Fibroblast of the aortic adventitia (primary cell): ENCODE measurements at places on chromosomes 12 and 14.

DNA sequence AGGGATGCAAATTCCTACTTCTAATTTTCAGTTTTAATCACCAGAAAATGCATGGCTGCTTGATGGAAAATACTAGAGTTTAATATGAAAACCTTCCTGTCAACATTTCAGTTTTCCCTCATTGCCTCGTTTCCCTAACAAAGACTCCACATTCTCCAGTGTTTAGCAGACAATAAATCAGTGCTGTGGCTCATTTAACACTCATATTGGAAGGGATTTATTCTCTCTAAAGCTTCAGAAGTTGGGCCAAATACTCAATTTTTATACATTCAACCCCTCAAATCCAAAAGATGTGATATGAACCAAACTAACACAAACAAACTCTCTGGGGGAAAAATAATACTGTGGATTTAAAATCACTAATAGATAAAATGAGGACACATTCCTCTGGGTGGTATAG, 482.5 kb downstream of the FLRT2 start:
- no peak for DNase-seq

DNA sequence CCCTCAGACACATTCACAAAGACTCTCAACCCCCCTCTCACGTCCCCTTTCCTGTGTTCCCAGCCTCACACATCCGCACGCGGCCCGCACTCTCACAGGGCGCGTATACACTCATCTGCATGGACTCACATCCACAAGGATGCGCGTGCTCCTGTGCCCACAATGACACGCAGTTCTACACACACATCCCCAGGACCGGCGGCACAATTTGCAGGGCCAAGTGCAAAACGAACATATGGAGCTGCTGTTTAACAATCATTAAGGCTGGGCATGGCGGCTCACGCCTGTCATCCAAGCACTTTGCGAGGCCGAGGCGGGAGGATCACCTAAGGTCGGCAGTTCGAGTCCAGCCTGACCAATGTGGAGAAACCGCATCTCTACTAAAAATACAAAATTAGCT, 36.4 kb upstream of the EML1 start:
- no peak for DNase-seq

DNA sequence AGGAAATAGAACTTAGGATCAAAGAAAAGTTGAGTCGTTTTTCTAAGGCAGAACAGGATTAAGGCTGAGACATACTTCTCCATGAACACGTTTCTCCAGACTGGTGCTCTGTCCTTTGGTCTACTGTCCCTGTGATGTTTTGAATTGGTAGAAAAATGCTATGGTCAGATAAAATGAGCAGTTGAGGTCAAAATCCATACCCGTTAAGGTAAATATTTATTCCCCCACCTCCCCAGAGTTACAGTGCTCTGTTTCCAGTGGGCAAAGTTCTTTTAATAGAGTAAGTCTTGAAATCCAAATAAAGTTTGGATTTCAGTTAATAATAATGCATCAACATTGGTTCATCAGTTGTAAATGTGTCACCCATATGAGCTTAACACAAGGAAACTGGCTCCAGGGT, 74.5 kb downstream of the PTHLH start:
- DNase-seq = no peak

DNA sequence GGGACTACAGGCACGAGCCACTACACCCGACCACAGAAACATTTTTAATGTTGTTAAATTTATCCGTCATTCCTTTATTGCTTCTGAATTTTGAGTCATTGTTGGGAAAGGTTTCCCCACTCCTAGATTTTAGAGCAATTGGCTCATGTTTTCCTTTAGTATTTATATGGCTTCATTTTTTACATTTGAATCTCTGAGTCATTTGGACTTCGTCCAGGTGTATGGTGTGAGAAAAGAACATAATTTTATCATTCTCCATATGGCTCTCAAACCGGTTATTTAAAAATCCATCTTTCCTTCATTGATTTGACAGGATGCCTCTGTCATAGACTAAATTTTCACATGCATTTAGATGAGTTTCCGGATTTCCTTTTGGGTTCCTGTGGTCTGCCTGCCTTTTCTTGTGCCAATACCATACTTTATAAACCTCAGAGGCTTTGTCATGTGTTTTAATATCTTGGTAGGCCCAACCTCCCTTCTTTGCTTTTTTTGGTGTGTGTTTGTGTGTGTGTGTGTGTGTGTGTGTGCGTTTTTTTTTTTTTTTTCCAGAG, 30.9 kb downstream of the LRTM2 start:
- DNase-seq = peak; percentile 72

GRCh38 chr12:67428431-67428830, 159.3 kb downstream of the CAND1 start:
- DNase-seq = no peak

GRCh38 chr12:62882140-62882539, 52.8 kb downstream of the PPM1H start:
- DNase-seq = no peak

- DNase-seq = no peak
Measured at GRCh38 chr12:53214687-53215455, 7.8 kb upstream of the ITGB7 start.

GRCh38 chr14:89409961-89410360, 7.1 kb downstream of the FOXN3 start:
- DNase-seq = no peak

- no peak for DNase-seq
Measured at GRCh38 chr14:68103853-68104252, 284.3 kb downstream of the RAD51B start.

DNA sequence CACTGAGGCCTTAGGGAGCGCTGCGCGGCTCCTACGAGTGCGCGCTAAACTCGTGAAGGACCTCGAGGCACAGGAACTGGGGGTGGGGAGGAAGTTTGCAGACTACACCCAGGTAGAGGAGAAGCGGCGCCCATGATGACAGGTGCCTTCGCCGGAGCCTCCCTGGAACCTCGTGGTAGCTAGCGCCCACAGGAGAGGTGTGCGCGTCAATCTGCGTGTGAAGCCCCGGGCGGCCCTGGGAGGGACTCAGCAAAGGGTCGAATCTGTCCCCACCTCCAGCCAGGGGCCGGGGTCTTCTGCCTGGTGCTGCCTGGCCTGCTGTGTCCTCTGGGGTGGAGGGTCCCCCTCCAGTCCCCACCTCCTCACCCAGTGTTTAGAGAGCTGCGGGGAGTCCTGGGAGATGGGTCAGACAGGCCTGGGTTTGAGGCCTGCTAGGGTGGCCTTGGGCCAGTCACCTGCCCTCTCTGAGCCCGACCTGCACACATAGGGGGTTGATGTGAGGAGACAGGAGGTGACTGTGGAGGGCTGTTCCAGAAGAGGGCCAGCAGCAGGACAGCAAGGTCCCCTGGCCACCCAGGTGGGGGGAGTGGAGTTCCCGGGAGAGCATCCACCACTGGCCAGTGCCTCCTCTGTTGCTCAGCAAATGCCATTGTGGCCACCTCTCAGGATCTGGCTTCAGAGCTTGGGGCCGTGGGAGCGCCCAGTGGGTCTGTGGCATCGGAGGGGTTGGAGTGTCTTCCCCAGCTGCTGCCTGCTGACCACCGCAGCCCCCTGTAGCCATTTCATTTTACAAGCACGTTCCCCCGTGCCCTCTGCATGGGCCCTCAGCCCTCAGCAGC, 20.2 kb upstream of the KIF26A start:
- DNase-seq = no peak
